CD4-positive, alpha-beta T cell treated with Interleukin-15 for 1 hour (primary cell): ENCODE measurements at places on chromosomes 4 and X.

GRCh38 chrX:13287816-13288215 lies 32.0 kb downstream of the ATXN3L start:
- DNase-seq: no peak

- DNase-seq: no peak
Measured at GRCh38 chr4:88063634-88064296, 56.3 kb downstream of the PKD2 start.

DNA sequence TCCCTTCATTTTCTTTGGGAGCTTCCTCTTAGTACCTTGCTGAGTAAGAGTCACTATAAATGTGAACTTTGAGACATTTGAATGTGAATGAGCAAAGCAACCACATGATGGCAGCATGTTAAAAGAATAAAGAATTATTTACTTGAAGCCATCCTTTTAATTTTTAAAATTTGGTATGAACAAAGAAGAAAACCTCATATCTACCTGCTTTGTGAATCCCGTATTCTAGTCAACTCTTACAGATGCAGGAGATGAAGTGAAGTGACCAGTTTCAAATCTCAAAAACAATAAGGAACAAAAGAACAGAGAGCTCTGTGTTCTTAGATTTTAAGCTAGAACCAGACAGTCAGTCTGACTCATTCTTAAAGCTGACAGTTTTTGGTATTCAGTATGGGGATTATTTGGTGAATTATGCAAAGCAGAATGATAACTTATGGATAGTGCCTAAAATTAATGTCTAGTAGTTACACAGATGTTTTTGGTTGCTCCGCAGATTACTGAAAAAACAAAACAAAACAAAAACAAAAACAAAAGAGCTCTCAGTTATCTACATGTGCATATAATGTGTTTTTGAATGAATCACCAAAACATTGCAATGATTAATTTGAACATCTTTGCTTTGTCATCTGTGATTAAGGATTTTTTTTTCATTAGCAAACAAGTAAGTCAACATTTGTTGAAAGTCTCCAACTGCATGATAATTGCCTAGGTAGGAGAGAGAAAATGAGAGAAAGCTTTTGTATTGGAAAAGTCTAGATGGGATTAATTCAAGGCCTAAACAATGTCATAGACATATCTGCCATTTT lies 48.2 kb upstream of the H2AZ1 start:
- DNase-seq: no peak

DNA sequence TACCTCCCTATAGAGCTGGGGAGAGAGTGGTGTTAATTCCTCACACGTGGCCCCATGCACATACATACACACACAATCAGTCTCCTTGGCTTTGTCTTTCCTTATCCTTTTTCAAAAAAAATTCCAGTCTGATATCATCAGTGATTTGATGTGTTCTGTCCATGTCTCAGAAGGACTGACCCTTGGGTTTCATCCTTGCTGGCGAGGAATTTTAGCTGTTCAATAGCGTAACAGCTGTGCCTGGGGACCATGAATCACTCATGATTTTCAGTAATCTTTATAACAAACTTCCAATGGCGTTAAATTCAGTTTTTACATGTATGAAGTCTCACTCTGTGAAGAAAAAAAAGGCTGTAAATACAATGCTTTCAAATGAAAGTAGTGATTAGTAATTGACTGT lies 204.6 kb downstream of the RBMX2 start:
- DNase-seq: no peak

DNA sequence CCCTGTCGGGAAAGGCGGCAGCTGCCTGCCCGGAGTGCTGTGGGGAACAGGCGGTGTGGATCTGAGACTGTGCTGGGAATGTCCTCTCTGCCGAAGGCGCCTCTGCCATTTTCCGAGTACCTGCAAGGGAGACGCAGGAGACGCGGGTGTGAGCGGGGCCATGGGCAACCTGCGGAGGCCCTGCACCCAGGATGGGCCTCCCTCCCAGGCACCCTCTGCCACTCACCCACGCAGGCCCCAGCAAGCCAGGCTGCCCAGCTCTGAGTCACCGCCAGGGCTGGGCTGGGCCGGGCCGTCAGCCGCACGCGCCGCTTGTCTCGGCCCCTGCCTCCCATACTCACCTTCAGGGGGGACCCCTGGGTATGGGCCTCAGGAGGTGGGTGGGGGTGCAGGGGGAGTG lies 3.5 kb upstream of the FGFR3 start:
- no peak for DNase-seq
